ENCODE measurements at places on chromosomes 5 and 9.

DNA sequence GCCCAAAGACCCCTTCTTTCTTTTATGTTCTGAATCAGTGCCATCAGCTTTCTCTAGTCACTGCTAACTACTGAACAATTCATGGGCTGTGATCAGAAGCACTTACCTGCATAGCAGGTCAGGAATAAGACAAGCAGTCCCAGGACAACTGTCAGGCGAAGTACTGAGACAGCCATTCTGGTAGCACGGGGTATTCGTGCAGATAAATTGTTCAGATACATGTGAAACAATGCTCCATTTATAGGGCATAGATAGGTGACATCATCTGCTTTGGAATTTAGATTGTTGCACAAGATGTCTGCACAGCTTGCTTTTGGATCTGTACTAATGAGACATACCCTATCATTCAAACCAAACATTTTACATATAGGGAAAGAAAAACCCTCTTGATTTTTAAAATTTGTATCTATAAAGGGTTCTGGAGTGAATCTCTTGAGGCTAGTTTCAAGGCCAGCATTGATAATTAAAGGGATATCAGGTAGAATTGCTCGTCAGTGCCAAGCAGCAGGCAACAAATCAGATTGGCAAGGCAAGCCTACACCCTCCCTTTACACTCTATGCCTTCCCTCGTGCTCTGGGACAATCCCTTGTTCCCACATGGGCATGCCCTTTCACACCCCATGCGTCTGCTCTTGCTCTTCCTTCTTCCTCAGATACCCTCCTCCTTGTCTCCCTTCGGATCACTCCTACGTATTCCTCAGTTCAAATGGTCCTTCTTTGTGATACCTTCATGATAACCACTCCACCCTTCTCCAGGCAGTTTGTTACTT is at the start of gene C5orf46:
Gene C5orf46, minus strand, starts transcription at position 213 of the 770 bp plus-strand sequence. Its CDS starts 37 bp downstream, at position 176.
- H3K4me3 ChIP-seq, result no peak within 1 kb of the TSS
- no peaks in the 10 kb centered on the region for H3K36me3 ChIP-seq
- no peak for DNase-seq
- H3K27me3 ChIP-seq, result no peaks in the 10 kb centered on the region
- H3K4me1 ChIP-seq, result no peaks in the 10 kb centered on the region
- H3K27ac ChIP-seq, result no peak within 1 kb of the TSS

DNA sequence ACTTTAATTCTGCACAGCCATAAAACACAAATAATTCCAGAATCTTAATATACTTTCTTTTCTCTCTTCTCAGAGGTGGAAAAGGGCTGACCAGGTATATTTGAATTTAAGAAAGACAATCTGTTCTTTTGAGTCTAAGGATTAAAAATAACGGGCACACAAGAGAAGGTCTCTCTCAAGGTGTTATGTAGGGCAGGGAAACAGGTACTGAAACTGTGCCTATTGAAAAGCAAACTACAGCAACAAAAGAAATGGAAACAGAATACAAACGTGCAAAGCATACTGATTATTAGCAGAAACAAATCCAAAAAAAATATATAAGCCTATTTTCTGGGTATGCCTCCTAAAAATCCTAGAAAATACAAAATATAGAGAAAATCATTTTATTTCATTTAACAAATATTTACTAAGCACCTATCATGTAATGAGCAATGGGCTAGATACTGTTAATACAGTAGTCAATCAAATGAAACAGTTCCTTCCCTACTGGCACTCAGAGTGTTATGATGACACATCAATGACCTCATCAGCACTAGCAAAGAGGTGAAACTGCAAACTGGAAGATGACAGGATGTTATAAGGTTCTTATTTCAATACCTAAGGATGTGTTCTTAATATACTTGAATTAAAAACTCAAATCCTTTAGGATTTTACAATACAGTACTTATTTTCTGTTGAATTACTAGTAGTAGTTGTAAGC is 87.7 kb downstream of the AUH start:
- no peak overlapping the region for H3K4me3 ChIP-seq
- H3K36me3 ChIP-seq, result peaks cover 16% of the 10 kb centered on the region
- H3K27ac ChIP-seq, result no peak overlapping the region
- H3K27me3 ChIP-seq, result no peaks in the 10 kb centered on the region
- no peaks in the 10 kb centered on the region for H3K4me1 ChIP-seq
- DNase-seq, result no peak

DNA sequence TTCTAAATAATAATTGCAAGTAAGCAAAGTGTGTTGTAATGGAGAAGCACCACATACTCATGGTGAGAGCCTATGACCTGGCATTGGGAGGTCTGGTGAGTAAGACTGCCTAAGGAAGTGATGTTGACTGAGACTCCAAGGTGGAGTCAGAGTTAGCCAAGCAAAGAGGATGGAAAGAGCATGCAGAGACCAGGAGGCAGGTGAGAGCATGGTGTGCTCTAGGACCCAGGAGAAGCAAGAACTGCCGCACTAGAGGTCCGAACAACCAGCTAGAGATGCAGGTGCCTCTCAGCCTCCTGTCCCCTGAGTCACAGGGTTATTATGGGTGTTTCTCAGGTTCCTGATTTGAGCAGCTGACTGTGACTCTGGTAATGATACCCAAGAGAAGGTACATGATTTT is 27.3 kb downstream of the ANP32B start:
- no peak for DNase-seq
- peak overlapping the region; percentile 71 for H3K27ac ChIP-seq
- peaks cover 94% of the 10 kb centered on the region for H3K36me3 ChIP-seq

DNA sequence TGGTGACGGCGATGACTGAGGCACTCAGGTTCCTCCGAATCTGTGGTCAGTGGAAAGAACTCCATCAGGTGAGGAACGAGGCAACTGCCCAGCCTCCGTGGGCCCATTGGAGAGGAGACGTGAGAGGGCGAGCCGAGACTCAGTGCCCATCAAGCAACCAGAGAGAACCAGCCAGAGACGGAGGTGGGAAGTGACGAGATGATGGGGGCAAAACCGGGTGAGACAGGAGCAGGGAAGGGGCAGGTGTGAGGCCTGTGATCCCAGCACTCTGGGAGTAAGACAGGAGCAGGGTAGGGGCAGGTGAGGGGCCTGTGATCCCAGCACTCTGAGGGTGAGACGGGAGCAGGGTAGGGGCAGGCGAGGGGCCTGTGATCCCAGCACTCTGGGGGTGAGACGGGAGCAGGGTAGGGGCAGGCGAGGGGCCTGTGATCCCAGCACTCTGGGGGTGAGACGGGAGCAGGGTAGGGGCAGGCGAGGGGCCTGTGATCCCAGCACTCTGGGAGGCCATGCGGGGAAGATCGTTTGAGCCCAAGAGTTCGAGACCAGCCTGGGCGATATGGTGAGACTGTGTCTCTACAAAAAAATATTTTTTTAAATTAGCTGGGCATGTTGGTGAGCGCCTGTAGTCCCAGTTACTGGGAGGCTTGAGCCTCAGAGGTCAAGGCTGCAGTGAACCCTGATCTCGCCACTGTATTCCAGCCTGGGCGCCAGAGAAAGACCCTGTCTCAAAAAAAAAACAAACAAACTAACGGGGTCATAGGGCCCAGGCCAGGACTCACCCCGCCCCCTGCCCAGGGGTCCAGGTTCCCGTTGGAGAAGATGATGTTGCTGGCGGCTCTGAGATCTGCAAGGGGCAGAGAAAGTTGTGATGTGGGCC is 3.4 kb downstream of the DPP7 start:
- H3K4me3 ChIP-seq, result no peak overlapping the region
- H3K4me1 ChIP-seq, result peaks cover 6% of the 10 kb centered on the region
- no peak for DNase-seq
- no peaks in the 10 kb centered on the region for H3K27me3 ChIP-seq
- no peak overlapping the region for H3K27ac ChIP-seq

DNA sequence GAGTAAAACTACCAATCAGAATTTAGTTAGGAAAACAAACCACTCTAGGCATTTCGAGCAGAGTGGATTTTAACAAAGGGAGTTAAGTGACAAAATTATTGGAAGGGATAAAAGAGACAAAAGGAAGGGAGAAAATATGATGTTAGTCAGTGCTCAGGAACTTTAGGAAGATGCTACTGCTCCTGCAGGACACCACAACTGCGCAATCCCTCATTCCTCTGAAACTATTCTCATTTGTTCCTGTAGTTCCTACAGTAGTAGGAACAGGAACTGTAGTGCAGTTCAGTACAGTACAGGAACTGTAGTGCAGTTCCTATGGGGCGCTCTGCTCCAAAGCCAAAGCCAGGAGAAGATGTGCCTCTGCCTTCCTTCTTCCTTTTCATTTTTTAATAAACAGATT is 29.9 kb upstream of the MEGF10 start:
- no peak overlapping the region for H3K4me3 ChIP-seq
- H3K27ac ChIP-seq, result no peak overlapping the region
- H3K36me3 ChIP-seq, result no peaks in the 10 kb centered on the region
- no peak for DNase-seq
- peaks cover 3% of the 10 kb centered on the region for H3K27me3 ChIP-seq

GRCh38 chr5:138282920-138283742 is 8.7 kb upstream of the GFRA3 start:
- H3K36me3 ChIP-seq, result no peaks in the 10 kb centered on the region
- no peak overlapping the region for H3K27ac ChIP-seq

DNA sequence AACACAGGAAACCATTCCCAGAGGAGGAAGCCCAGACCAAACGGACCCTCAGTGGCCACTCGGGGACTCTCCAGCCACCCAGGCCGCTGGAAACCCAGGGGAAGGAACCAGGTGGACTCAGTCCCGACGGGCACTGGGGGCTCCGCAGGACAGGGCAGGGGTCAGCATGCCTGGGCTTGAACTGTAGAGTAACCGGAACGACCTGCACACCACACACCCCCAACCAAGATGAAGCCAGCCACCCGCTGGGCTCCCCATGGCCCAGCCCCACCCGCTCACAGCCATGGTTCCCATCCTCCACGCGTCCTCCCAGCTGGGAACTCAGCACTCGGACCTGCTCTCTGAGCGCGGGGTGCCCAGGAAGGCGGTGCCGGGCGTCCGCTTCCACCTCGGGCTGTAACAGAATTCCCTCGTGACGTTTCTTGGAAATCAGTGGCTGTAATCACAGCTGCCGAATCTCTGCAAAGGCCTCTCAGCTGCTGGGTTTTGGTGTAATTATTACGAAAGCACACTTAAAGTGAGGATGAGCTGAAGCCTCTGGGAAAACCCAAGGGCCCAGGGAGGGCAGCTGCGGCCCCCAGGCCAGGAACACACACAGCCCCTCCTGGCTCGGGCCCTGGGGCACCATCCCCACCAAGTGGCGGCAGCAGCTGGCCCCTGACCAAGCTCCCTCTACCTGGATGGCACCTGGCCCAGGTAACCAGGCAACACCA is 13.8 kb downstream of the NACC2 start:
- no peaks in the 10 kb centered on the region for H3K36me3 ChIP-seq
- no peak overlapping the region for H3K4me3 ChIP-seq
- no peak overlapping the region for H3K27ac ChIP-seq
- no peak for DNase-seq
- H3K27me3 ChIP-seq, result no peaks in the 10 kb centered on the region
- H3K4me1 ChIP-seq, result peaks cover 10% of the 10 kb centered on the region

DNA sequence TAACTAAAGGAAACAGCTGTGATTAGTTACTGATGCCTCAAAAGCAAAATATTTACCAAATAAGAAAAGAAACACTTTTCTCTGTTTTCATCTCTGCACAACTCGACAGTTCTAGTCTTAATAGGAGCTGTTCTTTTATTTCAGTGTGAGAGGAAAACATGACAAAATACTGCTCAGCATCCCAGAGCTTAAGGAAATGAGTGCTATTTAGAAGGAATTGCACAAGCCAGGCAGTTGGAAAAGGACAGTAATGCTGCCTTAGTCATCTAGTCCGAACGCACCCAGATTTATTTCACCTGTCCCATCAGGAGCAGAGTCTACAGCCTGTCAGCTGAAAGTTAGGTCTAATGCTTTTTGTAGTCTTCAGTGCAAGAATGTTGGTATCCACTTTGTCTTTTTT is 12.3 kb downstream of the ZCCHC9 start:
- no peaks in the 10 kb centered on the region for H3K27me3 ChIP-seq
- DNase-seq, result no peak
- no peak overlapping the region for H3K27ac ChIP-seq
- H3K4me1 ChIP-seq, result no peaks in the 10 kb centered on the region
- H3K4me3 ChIP-seq, result no peak overlapping the region

DNA sequence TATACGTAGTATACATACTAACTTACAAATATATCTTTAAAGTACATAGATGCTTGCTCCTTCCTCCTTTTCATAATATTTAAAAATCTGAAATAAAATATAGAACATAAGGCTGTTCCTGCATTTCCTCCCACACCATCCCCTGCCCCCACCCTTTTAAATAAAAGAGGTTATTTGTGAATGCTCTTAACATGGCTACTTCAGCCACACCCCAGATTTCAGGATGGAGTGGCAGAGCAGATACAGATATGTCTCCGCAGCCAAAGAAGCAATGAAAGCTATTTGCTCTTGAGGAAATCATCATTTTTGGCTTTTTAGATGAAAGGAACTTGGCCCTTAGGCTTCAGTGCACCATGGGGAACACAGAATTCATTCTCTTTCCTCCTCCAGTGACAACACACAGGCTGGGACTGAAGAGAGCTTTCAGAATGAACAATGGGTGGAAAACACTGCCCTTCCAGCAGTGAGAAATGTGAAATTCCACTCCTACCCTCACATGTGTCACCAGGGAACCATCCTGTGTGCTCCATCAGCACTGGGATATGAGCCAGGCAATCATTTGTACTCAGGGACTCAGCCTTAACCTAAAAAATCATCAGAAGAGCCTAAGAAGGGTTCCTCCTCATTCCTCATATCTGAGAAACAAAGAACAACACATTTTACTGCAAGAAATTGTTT is 134.3 kb downstream of the PPP2R2B start:
- no peak for DNase-seq
- H3K36me3 ChIP-seq, result peaks cover 8% of the 10 kb centered on the region
- H3K27me3 ChIP-seq, result no peaks in the 10 kb centered on the region
- H3K4me1 ChIP-seq, result peaks cover 11% of the 10 kb centered on the region
- no peak overlapping the region for H3K4me3 ChIP-seq

DNA sequence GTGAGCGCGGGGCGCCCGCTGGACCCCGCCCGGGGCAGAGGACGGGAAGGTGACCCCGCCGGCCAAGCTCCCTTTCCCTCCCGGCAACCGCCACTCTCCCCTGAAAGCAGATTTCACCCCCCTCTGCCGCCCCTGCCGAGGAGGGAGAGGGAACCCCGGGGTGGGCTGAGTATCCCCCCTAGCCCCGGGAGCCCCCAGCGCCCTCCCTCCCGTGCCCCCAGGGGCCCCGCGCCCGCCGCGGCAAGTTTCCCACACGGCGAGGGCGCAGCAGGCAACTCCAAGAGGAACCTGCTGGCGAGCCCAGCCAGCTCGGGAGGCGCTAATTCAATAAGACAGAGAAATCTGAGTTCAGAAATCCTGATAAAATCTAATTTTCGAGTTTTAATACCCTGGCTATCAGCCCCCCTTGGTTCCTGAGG is 1.6 kb downstream of the NTNG2 start:
- H3K4me1 ChIP-seq, result peaks cover 9% of the 10 kb centered on the region
- peak overlapping the region; percentile 78 for H3K4me3 ChIP-seq
- no peaks in the 10 kb centered on the region for H3K36me3 ChIP-seq
- peaks cover 51% of the 10 kb centered on the region for H3K27me3 ChIP-seq
- H3K27ac ChIP-seq, result no peak overlapping the region

- H3K4me1 ChIP-seq, result no peaks in the 10 kb centered on the region
- DNase-seq, result no peak
- no peak overlapping the region for H3K4me3 ChIP-seq
- no peak overlapping the region for H3K27ac ChIP-seq
- H3K36me3 ChIP-seq, result no peaks in the 10 kb centered on the region
These were observed 10.3 kb upstream of the FST start for GRCh38 chr5:53469946-53470687.

GRCh38 chr5:140595538-140596300 is 31.1 kb downstream of the SLC35A4 start:
- H3K4me3 ChIP-seq, result no peak overlapping the region
- H3K4me1 ChIP-seq, result no peaks in the 10 kb centered on the region
- H3K27me3 ChIP-seq, result peaks cover 4% of the 10 kb centered on the region
- no peak overlapping the region for H3K27ac ChIP-seq
- H3K36me3 ChIP-seq, result no peaks in the 10 kb centered on the region
- no peak for DNase-seq
